NCI-H187 treated with DMSO at 0.1 percent for 48 hours (cell line): ENCODE measurements at places on chromosomes 11 and 22.

GRCh38 chr11:17762309-17762974, 27.9 kb downstream of the KCNC1 start:
- no peak for DNase-seq

DNA sequence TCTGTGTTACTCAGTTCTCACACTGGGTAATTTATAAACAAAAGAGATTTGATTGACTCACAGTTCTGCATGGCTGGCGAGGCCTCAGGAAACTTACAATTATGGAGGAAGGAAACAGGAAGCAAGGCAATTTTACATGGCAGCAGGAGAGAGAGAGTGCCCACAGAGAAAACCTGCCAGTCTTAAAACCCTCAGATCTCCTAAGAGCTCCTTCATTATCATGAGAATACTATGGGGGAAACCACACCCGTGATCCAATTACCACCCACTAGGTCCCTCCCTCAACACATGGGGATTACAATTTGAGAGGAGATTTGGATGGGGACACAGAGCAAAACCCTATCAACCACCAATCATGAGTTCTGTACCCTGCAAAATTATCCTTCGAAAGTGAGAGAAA, 1180.8 kb downstream of the JRKL start:
- DNase-seq = no peak

GRCh38 chr11:11461473-11461872, 108.4 kb upstream of the CSNK2A3 start:
- DNase-seq = no peak

GRCh38 chr22:31861226-31861840, 83.0 kb upstream of the YWHAH start:
- DNase-seq = no peak

DNA sequence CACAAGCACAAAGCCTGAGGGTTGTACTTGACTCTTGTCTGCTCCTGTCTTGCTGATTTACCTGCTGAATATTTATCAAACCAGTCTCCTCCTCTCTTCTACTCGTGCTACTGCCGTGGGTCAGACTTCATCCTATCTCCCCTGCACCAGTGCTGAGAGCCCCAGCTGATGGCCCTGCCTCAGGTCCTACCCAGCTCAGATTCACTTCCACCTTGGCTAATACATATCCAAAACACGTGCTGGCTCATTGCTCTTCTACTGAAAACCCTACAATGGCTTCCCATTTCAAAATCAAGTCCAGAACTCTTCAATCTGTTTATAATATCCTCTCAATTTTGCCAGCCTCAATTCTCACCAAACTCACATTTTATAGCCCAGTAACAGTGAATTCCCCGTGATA, 48.3 kb downstream of the RAB30 start:
- DNase-seq = no peak

DNA sequence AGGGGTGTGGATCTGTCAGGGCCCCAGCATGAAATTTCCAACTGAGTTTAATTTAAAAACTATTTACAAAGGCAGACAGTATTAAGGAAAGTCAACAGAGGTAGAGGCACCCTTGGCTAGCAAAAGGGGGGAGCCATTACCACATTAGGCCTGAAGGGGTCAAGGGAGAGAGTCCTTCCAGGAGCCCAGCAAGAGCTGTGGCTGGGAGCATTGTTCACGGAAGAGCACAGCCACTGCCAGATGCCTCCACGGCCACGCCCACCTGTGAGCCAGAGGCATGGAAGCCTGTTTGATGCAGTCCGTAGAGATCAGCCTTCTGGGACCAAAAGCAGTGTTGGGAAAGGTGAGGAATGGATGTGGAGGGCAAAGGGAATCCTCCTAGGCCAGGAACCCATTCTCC, 102.6 kb downstream of the GALNT18 start:
- DNase-seq = no peak

GRCh38 chr11:58994171-58994570, 54.9 kb downstream of the GLYATL1 start:
- no peak for DNase-seq

DNA sequence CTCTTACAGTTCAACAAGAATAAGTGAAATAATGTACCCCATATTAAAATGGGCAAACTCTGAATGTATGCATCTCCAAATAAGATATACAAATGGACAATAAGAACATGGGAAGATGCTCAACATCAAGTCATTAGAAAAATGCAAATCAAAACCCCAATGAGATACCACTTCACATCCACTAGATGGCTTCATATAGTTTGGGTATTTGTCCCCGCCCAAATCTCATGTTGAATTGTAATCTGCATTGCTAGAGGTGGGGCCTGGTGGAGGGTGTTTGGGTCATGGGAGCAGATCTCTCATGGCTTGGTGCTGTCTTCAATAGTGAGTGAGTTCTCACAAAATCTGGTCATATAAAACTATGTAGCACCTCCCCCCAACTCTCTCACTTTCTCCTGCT, 5.7 kb downstream of the MPZL2 start:
- DNase-seq = no peak

DNA sequence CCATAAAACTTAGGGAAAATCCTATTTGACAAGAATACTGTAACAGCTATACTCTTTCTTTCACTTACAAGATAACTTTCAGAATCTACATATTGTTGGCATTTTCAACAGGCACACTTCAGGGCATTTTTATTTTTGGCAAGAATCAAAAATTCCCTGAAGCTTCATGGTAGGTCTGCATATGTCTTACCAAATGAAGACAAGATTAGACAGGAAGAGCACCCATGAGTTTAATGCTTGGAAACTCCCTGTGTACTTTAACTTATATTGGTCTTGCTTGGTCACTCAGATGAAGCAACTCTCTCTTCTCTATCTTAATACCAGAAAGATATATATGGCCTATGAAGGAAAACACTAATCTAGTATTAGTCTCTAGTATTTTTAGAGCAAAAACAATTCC, 137.7 kb downstream of the ATG16L2 start:
- DNase-seq = no peak

- no peak for DNase-seq
Observed at GRCh38 chr11:77154381-77155081, 26.5 kb downstream of the MYO7A start.

DNA sequence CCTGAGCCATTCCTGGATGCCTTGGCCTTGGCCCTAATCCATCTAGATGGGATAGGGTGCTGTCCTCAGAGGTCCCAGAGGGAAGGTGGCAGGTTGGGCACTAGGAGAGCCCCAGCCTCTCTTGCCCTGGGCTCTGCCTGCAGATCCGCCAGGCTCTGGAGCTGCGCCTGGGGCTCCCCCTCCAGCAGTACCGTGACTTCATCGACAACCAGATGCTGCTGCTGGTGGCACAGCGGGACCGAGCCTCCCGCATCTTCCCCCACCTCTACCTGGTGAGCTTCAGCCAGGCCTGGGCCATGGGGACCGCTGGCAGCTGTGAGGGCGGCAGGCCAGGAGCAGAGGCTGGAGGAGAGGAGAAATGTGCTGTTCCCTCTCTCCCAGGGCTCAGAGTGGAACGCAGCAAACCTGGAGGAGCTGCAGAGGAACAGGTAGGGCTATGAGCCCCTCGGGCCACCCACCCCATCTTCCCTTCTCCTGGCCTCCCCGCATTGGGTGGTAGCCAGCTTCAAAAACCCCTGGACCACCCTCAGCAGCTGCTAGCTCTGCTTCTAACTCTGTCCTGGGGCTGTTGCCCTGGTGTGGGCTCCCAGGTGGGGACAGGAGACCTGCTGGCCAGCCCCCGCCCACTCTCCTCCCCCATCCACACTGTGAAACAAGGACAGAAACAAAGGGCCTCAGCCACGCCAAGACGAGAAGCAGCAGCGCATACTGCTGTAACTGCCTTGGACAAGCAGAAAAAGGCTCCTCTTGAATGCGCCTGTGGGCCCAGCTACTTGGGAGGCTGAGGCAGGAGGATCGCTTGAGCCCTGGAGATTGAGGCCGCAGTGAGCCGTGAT, 4.9 kb downstream of the SSH3 start:
- no peak for DNase-seq

- DNase-seq = no peak
Observed at GRCh38 chr11:28938091-28938490, 829.9 kb downstream of the METTL15 start.

DNA sequence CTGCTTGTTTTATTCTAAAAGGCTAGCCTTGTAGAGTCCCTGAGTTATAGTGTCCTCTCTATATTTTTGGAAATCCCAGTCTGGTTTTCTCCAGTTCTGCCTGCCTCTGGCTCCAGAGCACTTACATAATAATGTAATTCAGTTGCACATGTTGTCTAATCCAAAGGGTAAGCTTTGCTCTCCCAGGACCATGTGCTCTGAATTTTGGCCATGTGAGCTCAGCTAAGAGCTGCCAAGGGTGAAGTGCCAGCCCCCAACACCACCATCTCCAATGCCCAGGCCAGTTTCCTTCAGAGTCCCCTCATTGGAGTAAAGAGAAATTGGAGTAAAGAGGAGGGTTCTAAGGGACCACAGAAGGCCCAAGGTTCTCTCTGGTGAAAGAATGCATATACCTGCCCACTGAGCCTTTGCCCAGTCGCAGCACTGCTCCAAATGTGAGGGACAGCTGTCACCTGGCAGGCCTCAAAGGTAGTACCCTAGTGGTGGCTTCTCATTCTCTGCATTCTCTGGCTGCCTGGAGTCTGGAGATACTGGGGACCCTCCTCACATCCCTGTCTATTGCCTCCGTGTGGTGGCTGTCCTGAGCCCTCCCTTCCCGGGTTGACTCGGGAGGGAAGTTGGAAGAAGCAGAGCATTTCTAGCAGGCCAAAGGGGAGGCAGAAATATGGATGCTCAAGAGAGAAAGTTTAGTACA, 4.9 kb downstream of the CRY2 start:
- no peak for DNase-seq

DNA sequence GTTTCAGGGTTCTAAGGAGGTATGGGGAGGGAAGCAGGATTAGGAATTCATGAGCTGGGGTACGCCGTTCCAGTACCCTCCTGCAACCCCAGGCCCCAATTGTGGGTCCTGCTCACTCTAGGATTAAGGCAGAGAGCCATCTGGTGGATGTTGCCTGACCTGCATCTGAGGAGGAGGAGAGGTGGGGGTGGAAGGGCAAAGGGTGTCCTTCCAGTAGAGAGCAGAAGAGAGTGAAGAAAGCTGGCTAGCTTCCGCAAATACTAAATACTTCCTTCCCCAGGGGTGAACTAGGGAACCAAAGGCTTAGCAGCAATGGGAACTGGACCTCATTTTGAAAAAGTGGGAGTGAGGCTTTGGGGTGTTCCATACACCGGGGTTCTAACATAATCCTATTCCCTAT, 10.6 kb downstream of the LRRC51 start:
- DNase-seq = no peak

DNA sequence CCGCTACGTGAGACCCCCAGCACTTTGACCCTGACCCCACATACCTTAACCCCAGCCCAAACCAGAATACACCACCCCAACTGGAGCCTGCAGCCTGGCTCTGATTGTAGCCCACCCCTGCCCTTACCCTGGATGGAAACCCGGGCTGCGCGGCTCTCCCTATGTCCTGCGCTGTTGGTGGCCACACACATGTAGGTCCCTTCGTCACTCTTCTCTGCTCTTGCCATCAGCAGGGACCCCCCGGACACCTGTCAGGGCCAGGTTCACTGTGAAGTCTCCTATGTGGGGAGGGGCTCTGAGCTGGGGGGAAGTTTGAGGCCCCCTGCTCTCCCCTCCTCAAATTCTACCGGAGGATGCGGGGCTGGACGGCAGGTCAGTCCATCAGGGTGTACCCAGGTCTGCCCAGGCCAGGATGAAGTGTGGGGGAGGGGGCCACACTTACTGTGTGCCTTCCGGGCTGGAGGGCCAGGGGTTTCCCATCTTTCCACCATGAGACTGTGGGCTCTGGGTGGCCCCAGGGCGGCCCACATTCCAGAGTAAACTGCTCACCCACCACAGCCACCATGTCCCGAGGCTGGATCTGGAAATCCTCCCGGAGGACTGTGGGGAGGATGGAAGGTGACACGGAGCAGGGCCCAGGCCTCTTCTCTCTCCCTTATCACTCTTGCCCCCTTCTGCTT, 1.5 kb downstream of the ROBO4 start:
- DNase-seq = no peak
